ENCODE measurements at places on chromosomes 4 and X.

DNA sequence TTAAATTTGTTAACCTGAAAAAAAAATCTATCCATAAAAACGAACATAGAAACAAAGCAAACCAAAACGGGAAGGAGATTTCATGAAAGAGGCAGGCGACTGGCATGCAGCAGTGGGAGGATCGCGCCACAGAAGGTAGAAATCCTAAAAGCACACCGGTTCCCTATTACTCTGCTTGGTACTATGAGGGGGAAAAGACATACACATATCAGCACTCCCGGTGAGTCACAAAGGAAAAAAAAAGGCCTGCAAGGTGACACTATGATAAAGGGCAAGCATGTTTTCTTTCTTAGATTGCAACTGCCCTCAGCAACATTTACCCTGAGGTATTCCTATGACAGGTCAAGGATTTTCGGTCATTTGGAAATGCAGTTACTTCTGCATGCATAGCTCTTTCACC, 60.6 kb upstream of the NAP1L5 start:
- DNase-seq: no peak

DNA sequence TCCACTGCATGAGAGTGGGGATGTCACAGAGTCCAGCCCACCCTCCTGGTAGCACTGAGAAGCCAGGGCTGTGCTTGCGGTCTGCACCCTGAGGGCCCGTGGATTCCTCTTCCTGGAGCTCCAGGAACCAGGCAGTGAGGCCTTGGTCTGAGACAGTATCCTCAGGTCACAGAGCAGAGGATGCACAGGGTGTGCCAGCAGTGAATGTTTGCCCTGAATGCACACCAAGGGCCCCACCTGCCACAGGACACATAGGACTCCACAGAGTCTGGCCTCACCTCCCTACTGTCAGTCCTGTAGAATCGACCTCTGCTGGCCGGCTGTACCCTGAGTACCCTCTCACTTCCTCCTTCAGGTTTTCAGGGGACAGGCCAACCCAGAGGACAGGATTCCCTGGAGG, 2.7 kb downstream of the MAGEA1 start:
- DNase-seq: no peak

DNA sequence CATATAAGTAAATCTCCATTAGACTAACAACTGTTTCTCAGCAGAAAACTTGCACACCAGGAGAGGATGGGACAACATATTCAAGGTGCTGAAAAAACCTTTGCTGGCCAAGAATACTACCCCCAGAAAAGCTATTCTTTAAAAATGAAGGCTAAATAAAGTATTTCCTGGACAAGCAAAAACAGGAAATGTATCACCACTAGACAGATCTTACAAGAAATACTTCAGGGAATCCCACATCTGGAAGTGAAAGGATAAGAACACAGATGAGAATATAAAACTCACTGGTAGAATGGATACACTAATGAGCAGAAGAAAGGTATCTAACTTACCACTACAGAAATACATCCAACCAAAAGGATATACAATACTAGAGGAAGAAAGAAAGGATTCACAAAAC, 27.0 kb upstream of the ADH1C start:
- no peak for DNase-seq

- peak; percentile 16 for DNase-seq
Observed at GRCh38 chr4:129218360-129218759, 122.4 kb downstream of the C4orf33 start.

DNA sequence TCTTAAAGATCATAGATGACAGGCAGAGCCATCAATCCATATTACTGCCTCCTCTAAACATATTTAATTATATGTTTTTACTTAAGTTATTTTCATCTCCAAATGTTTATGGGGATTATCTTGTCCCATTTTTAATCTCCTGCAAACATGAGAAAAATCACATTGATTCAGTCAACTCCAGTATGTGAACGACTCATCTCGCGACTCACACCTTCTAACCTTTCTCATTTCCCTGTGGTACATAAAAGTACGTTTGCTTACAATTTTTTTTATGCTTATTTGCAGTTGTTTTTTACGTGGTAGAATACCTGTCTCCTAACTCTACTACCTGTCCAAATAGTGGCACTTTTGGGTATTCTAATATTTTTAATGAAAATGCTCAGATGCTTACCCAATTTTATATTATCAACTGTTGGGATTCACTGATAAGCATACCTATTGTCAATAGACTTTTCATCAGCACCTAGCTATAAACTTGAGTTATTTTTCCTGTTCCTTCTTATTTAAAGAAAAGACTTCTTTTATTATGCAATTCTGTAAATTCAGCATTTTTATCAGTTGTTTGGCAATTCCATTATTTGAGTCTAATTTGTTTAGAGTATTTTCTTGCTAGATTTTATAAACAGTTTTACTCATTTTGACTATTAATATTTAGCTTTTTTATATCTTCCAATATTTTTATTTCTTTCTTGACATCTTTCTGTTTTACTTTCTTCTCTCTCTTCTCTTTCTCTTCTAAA, 276.6 kb downstream of the ANK2 start:
- peak; percentile 37 for DNase-seq

DNA sequence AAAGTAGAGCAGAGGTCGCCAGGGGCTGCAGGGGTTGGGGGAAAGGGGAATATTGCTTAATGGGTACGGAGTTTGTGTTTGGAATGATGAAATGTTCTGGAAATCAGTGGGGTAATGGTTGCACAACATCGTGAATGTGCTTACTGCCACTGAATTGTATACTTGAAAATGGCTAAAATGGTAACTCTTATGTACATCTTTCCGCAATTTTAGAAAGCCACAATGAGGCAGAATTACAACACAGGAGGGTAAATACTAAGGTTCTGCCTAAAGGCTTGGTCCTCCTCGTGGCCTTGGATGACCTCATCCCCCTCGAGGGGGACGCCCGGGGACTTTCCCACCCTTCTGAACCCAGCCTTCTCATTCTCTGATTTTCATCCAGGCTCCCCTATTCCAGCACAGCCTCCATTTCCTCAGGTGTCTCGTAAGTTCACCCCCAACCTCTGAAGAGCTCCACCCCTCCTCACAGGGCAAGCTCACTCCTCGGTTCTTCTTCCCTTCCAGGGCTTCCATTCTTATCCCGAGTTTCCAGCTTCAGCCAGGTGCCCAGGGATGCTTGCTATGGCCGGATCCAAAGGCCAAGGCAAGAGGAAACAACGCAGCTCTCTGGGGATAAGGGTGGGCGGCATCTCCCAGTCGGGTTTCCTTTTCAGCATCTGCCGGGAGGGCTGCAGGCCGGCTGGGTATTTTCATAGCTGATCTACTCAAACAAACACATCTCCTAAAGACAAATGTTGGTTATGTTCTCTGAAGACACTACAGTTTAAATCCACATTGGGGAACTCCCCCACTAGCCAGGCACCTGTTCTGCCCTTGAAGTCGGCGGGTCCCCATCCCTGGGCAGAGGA, 71.3 kb upstream of the ACSL1 start:
- DNase-seq: no peak

- DNase-seq: no peak
Observed at GRCh38 chrX:44536198-44536597, 6.5 kb downstream of the FUNDC1 start.

- no peak for DNase-seq
Observed at GRCh38 chr4:56324011-56324610, 63.2 kb downstream of the AASDH start.

GRCh38 chr4:11455201-11455835, 26.6 kb upstream of the HS3ST1 start:
- DNase-seq: no peak

DNA sequence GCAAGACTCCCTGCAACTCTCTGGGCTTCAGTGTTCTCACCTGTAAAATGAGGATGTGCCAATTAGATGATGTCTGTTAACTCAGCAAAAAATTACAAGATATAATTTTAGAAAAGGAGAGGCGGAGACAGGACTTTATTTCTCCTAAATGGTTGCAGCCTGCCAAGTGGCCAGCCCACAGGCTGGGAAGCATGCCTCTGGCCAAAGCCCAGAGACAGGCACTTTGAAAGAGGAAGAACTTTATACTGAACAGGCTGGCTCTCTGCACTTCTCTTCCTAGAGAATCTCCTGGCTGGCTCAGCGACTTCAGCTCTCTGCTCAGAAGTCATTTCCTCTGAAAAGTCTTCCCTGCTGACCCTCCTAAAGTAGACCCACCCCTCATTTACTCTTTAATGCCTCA, 3.7 kb downstream of the PRDM5 start:
- no peak for DNase-seq

GRCh38 chrX:110215411-110215810, 102.5 kb downstream of the AMMECR1 start:
- no peak for DNase-seq

DNA sequence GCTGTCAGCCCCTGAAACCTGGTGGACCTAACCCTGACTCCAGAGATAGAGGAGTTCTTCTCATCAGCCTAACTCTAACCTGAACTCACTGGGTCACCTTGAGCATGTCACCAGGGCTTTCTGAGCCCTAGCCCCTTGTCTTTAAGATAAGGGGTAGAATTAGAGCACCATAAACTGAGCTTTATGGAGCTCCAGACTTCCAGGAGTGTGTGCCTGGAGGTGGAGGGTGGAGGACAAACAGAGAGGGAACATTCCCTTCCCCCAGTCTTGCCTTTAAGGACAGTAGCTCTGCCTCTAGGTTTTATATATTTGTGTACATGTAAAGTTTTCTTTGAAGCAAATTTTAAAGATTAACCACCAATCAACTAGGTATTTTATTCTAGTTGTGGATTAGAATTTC, 83.9 kb upstream of the PACRGL start:
- DNase-seq: no peak

GRCh38 chr4:156252358-156252921, 298.8 kb upstream of the CTSO start:
- DNase-seq: no peak

DNA sequence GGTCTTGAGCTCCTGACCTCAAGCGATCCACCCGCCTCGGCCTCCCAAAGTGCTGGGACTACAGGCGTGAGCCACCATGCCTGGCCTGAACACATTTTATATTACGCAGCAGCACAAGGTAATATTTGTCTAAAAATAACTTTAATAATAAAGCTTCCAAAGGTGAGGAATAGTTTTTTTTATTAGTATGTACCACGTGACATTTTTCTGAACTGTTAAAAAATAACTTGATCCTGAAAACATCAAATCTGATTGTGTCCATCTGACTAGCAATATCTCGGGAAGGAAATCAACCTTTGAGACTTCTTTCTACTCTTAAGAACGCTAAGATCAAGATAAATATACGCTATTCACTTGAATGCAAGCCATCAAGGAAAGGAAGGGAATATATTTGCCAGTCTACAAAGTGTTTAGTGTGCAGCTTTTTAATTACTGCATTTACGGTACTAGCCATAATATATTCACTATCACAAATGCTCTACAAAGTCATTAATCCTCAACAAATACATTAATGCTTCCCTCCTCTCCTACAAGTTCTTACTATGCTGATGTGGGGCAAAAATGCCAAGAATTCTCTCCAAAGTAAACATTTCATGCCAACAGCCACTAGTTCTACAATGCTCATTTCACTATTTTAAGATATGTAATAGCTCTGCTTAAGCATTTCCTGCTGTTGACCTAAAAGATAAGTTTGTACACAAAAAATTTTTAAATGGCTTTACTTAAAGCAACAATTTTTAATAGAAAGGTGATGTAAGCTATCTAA, 143.6 kb downstream of the APBB2 start:
- DNase-seq: no peak

DNA sequence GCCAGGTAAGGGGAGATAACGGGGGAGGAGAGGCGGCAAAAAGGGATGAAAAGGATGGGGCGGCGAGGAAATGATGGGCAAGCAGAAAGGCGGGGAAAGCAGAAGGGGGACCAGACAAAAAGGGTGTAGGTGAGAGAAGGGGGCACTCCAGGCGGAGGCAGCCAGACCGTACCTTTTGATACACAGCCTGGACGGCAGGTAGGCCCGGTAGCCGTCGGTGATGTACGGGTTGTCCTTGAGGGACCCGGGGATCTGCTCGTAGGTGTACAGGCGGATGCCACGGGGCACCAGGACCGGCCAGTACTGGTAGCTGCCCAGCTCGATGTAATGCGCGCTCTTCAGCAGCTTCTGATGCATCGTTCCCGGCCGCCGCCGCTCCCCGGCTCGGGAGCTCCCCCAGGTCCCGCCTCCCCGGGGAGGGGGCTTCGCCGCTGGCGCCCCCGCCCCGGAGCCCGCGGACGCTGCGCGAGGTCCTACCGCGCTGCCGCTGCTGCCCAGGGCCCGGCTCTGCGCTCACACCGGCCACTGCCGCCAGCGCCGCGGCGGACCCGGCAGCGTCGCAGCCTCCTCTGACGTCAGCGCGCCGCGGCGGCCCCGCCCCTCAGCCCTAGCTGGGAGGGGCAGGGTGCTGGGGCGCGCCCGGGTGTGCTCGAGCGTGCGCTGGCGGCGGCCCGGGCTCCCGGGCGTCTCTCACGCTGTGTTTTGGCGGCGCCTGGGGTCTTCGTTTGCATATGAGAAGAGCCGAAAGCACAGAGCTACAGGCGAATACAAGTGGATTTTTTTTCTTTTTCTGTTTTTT, at the start of gene PAQR3:
Gene PAQR3, minus strand, starts transcription at position 571 of the 799 bp plus-strand sequence. Its CDS starts 214 bp downstream, at position 357.
- peak; percentile 81 for DNase-seq
